Chondrocyte (in vitro differentiated cells): ENCODE measurements at places on chromosomes 6 and 20.

GRCh38 chr20:40305303-40305702 lies 383.7 kb downstream of the MAFB start:
- DNase-seq = no peak

DNA sequence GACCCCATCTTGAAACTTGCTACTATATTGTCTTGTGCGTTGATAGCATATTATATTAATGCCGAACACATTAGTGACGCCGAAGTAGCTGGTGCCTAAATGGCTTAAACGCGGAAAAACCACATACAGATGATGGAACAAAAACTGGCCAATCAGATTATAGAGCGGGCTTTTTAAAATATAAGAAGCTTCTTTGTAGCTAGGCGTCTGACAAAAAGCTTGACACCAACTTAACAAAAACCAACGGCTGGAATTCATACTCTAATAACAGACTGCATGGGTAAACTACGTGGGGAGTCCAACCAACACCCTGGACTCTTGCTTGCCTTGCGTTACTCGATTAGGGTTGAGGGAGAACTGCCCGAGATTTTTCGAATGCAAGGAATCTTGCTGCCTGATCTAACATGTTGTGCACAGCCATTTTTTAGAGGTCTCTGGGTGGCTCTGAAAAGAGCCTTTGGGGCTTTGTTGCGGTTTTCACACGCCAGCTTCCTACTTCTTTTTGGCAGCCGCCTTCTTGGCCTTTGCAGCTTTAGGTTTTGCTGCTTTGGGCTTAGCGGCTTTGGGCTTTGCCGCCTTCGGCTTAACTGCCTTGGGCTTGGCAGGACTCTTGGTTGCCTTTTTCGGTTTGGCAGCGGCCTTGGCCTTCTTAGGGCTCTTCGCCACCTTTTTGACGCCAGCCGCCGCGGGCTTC lies 45.7 kb downstream of the OR2B2 start:
- DNase-seq = no peak

DNA sequence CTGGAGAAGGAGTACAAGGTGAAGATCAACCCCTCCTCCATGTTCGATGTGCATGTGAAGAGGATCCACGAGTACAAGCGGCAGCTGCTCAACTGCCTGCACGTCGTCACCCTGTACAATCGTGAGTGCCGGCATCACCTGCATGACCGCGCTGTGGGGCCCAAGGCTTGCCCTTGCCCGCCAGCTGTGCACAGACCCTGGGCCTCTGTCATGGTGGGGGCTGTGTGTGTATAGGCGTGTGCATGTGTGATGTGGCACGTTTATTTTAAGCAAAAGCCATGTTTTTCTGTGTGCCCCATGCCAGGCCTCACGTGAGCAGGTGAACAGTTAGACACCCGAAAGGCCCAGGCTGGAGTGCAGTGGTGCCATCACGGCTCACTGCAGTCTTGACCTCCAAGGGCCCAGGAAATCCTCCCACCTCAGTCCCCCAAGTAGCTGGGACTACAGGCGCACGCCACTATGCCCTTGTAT lies 36.3 kb downstream of the PYGB start:
- DNase-seq = peak; percentile 85

DNA sequence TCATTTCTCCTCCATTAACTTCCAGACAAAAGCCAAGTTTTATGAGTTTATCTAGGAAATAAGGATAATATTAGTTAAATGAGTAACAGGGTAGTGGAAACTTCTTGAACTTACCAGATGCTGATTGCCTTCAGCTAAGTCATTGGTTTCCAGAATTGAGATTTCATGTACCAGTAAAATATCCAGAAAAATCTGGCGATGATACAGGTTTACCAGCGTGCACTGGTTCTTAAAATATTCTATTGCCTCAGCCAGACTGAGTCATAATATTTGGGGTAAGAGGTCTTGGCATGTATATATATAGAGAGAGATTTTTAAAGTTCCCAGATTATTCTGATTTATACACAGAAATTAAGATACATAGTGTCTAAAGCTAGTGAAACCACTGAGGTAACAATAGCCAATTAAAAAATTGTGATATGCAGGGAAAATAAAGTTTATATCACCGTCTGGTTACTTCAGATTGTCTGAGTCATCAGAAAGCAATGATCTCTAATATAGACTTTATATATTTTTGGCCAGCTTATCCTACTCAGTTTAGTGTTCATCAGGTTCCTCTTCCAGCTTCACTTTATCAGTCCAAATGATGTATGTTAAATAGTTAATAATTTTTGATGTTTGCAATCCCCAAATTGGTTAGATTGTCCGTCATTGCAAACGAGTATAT lies 39.5 kb upstream of the SDHAF4 start:
- DNase-seq = no peak

DNA sequence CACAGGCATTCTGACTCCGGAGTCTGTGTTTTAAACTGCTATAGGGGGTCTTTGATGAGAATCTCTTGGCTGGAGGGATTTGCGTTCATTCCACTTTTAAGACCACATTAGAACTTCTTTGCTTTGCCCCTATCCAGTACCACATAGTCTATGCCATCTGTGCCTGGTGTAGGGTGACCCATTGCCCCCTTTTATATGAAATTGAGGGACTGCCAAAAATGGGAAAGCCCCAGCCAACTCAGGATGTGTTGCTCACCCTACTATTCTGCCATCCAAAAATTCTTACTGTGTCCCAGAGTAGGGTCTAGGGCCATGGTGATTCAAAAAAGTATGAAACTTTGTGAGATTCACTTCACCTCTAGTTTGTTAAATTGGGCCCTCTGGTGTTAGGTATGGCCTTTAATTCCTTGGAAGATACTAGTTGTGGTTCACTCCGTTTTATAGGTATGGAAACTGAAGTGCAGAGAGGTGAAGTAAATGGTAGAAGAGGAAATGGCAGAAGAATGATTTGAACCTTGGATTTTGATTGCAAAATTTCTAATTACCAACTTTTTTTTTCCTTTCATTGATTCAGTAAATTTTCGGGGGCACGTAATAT lies 1.4 kb downstream of the PFDN4 start:
- DNase-seq = no peak

DNA sequence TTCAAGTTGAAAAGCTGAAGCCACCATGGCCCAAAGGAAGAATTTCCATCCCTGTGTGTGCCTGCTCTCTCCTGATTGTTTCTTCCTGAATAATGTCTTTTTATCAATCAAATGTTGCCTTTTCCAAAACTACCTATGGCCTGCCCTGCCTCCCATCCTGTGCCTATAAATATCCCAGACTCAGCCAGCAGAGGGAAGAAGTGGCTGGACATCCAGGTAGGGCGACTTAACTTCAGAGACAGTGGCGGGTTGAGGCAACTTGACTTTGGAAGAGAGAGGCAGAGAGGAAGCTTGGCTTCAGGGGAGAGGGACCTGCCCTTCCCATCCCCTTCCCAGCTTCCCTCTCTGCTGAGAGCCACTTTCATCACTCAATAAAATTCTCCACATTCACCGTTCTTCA lies 133.0 kb downstream of the LCA5 start:
- no peak for DNase-seq

DNA sequence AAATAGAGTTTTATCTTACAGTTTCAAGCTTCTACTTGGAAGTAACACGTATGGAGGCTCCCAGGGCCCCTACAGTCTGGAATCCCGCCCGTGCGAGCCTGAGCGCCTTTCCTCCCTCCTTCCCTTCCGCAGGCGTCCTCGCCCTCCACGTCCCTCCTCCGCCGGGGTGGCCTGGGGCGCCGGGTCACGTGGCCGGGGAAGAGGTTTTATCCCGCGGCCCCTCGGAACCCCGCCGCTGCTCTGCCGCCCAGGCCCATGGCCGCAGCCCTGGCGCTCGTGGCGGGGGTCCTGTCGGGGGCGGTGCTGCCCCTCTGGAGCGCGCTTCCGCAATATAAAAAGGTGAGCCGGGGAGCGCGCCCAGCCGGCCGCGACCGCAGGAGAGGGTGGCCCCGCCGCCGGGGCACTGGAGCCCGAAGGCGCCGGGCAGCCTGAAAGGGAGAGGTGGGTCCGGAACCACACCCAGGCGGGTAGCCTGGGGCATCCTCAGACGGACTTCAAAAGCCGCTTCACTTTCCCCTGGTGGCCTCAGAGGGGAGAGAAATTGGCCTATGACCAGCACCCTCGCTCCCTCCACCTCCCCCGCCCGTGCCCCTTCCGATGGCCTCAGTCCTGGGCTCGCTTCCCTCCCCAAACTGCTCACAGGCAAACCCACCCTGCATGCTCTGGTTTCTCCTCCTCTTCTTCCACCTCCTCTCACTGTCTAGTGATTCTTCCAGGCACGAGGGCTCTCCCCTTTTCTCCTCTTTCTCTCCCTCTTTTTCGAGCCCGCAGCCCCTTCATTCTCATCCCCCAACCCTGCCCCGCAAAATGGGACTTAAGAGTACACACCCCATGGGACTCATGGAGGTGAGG lies at the start of gene CLPSL2:
Gene CLPSL2, plus strand, starts transcription at position 235 of the 852 bp plus-strand sequence. Its CDS starts 21 bp downstream, at position 256.
- DNase-seq = peak; percentile 55

GRCh38 chr20:50837532-50838321 lies 42.9 kb downstream of the BCAS4 start:
- DNase-seq = no peak

GRCh38 chr6:18166312-18167036 lies 11.3 kb downstream of the KDM1B start:
- no peak for DNase-seq

DNA sequence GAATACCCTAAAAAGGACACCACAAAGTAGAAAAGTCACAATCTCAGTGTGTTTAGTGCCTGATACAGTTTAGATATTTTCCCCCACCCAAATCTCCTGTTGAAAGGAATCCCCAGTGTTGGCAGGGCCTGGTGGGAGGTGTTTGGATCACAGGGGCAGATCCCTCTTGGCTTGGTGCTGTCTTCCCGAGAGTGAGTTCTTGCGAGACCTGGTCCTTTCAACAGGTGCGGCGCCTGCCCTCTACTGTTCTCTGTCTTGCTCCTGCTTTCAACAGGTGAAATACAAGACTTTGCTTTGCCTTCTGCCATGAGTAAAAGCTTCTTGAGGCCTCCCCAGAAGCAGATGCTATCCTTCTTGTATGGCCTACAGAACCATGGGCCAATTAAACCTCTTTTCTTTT lies 534.3 kb upstream of the NRSN1 start:
- no peak for DNase-seq

DNA sequence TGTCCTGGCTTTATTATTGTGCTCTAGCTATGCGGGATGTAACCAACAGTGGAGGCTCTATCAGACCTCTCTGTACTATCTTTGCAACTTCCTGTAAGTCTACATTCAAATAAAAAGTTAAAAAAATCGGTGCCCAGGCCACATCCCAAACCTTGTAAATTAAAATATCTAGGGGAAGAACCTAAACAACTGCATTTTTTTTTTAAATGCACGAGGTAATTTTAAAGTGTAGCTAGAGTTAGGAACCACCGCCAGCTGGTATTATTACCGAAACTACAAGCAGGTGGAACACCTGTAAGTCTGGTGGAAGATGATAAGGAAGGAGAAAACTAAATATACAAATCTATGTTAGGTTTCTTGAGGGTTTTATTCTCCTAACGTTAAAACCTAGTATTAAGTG lies 34.5 kb upstream of the ID4 start:
- DNase-seq = no peak

DNA sequence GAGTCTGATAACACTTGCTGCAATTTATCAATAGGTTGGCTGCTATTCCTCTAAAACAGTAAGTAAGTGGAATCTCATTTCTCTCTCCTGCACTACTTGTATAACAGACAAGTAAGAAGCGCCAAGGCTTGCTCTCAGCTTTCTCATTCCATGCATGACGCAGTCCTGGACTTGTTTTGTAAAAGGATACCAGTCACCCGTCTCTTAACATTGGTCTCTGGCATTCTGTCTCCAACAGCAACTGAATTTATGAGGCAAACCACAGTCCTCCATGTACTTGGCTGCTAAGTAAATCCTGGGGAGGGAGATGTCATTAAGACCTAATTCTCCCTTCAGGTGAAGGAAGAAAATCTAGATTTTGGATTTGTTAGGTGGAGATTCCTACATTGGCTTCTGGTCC lies 115.4 kb downstream of the OPN5 start:
- DNase-seq = no peak

DNA sequence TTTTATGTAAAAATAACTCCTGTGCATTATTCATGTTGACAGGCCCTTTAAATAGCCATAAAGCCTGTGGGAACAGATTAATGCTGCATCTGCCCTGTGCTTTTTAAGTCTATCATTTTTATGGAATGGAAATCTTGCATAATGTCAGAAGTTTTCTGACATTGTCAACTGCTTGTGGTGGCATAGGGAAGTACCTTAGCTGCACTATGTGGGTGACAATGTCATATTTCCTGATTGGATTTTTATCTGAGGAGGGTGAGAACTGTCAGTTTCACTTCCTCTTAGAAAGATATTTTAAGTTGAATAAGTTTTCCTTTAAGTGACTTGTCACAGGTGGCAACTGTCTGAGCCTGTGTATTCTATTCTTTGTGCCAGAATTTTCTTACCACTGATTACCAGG lies 267.9 kb downstream of the PLCB1 start:
- DNase-seq = no peak

- DNase-seq = no peak
Measured at GRCh38 chr6:163329991-163330390, 84.5 kb upstream of the QKI start.

- DNase-seq = no peak
Measured at GRCh38 chr6:114312931-114313330, 29.9 kb downstream of the HS3ST5 start.

DNA sequence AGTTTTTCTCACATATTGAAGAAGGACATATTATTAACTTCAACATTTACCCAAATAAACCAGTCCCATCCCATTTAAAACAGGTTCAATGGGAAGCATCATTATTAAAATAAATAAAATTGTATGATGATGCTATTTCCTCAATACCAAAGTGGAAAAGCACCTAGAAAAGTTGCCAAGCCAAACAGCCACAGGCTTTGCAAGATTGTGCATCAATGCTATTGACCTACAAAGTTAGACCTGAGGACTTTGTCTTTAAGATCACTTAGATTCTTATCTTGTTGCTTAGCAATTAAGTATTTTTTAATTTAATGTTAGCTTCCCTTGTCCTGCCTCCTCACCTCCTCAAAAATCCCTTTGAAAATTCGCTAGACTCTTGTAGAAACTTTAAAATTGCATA lies 132.1 kb downstream of the SAMD5 start:
- no peak for DNase-seq

- DNase-seq = no peak
Measured at GRCh38 chr6:38015341-38015740, 195.8 kb downstream of the ZFAND3 start.

GRCh38 chr6:90393232-90393884 lies 96.7 kb upstream of the BACH2 start:
- DNase-seq = no peak

DNA sequence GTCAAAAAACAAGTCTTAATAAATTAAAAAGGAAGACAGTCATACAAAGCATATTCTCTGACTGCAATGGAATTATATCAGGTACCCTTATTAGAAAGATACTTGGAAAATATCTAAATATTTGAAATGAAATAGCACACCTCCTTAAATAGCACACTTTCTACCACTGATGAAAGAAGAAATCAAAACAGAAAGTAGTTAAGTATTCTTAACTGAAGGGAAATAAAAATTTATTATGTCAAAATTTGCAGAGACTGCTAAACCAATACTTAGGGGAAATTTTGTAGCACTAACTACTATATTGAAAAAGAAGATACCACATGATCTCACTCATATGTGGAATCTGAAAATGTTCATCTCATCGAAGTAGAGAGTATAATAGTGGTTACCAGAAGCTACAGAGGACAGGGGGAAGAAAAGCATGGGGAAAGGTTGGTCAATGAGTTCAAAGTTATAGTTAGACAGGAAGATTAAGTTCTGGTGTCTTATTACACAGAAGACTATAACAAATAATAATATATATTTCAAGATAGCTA lies 112.2 kb downstream of the ASCC3 start:
- no peak for DNase-seq
